GM12892 (cell line): ENCODE measurements at places on chromosomes 16 and 17.

DNA sequence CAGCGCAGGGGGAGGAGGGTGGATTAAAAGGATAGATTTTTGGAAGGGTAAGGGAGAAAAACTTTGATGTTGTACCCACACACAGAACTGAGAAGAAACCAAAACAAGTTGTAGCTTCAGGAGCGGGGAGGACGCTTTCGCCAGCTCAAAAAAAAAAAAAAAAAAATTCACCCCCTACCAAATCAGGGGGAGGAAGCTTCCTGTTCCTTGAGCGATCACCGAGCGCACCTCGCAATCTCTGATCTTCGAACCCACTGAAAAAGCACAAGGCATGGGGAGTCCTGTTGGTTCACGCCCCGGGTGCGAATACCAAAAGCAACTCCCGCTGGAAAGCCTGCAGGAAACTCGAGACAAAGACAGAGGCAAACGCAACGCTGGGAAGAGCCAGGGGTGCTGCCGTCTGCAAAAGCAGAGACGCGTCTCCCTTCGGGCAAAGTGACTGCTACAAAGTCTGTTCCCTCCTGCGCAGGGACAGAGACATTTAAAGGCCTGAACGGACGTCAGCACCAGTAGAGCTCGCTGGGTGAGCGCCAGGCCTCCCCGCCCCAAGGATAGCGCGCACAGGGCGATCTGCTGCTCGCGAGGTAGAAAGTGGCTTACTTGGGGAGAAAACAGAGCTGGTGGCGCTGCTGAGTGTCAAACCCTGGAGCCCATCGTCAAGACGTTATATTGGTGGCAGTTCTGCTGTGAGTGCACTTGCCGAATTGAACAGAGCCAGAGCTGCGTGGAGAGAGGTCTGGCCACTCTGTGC lies 190.4 kb downstream of the USP22 start:
- no peak for DNase-seq

- peak; percentile 77 for DNase-seq
These were observed at the start of gene ABCC1 for GRCh38 chr16:15949210-15950160. Gene ABCC1 (plus strand): TSS chr16:15949616. CDS start chr16:15949752, 136 bp downstream.

GRCh38 chr16:57289391-57290257 lies 5.2 kb upstream of the PLLP start:
- no peak for DNase-seq

DNA sequence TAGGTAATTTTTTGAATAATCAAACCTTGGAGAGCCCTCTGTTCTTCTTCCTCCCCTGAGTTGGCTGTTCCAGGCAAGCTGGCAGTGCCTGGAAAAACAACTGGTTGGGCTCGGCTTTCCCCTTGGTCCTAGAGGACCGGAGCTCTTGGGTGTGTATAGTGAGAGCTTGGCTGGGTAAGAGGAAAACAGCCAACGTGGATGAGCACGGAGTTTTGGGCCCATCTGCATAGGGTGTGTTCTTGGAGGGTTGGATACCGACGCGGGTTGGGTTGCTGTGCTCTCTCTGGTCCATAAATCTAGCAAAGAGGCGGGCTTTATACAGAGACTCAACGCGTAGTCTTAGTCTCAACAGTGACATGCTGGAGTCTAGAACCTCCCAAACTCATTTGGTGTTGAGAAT lies 23.2 kb downstream of the ITGB3 start:
- DNase-seq, result no peak

DNA sequence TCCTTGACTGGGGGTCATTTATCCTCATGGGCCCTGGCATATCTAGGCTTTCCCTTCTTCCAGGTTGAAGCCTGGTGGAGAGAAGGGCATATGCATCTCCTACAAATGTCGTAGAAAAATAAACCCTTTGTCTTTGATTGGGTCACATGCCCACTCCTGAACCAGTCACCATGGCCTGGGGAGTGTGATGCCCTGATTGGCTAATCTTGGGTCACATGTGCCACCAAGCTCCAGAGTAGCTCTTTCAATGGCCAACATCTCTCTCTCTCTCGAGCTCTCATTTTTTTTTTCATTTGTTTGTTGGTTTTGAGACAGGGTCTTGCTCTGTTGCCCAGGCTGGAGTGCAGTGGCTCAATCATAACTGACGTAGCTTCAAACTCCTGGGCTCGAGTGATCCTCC lies 5.6 kb upstream of the XPO6 start:
- DNase-seq, result no peak

- DNase-seq, result no peak
These were observed 130.3 kb downstream of the TANGO6 start for GRCh38 chr16:68973611-68974120.

DNA sequence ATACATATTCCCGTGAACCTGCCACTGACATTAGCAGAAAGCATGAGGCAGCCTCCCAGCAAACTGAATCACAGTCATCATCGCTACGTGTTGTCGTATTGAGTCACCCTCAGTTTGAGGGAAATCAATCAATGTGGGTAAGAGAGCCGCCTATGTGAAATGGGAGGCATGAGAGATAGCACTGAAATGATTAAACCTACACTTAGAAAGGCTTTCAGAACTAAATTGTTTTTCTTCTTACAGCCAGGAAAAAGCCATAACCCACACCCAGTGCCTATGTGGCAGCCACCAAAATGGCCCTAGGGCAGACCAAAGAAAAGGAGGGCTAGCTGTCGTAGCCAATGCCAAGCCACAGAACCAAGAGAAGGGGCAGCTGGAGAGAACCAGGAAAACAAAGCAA lies 90.5 kb downstream of the ADAMTS18 start:
- no peak for DNase-seq

DNA sequence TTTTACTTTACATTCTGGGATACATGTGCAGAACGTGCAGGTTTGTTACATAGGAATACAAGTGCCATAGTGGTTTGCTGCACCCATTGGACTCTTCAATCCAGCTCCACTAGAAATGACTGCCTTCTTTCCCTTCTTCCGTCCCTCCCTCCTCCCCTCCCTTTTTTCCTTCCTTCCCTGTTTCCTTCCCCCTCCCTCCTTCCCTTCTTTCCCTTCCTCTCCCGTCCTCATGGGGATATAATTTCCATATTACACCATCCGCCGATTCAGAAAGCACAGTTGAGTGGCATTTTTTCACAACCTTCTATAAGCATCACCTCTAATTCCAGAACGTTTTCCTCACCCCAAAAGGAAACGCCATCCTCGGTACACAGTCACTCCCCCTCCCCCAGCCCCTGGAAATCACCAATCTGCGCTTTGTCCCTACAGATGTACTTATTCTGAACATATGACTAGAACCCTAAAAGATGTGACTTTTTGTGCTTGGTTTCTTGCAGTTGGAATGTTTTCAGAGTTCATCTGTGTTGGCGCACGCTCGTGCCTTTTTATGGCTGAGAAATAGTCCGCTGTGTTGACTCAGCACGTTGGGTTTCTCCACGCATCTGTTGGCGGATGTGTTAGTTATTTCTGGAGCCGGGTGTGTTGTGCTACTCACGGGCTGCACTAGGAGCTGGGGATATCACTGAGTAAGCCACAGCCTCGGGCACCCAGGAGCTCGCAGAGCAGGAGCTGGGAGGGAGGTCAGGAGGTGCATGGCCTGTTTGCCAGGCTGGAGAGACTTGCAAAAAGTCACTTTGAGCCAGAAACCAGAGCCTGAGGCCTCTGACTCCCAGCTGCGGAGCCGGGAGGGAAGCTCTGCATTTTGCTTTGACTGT lies 336.4 kb downstream of the SEC14L1 start:
- no peak for DNase-seq

GRCh38 chr17:31313982-31314781 lies at the start of gene EVI2B:
Gene EVI2B (minus strand): TSS chr17:31314054. CDS start chr17:31305609, 8,445 bp downstream.
- no peak for DNase-seq

DNA sequence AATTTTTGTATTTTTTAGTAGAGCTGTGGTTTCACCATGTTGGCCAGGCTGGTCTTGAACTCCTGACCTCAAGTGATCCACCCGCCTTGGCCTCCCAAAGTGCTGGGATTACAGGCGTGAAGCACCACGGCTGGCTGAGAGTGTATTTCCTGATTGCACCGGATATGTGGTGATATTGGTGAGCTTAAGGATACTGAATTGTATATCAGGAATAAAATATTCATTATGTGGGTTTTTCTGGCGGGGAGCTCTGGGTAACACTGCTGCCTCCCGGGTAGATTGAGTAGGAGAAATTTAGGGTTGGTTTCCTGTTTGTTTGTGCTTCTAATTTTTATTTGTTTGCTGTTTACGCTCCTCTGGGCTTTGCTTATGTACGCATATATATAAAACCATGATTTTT lies 7.7 kb upstream of the TMEM98 start:
- no peak for DNase-seq

DNA sequence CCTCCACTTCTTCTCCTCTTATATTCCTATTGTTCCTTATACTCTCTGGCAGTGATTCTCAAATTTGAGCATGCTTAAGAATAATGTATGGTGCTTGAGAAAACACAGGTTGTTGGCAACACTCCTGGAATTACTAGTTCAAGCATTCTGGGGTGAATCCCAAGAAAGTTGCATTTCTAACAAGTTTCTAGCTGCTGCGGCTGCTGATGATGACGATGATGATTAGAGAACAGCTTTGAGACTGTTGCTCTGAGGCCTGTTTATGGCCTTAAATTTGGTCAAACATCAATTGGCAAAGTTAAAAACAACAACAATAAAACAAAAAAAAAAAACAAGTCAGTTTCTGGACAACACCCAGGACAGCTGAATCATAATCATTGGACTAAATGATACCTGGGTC lies 961.9 kb downstream of the CDH11 start:
- DNase-seq, result no peak

DNA sequence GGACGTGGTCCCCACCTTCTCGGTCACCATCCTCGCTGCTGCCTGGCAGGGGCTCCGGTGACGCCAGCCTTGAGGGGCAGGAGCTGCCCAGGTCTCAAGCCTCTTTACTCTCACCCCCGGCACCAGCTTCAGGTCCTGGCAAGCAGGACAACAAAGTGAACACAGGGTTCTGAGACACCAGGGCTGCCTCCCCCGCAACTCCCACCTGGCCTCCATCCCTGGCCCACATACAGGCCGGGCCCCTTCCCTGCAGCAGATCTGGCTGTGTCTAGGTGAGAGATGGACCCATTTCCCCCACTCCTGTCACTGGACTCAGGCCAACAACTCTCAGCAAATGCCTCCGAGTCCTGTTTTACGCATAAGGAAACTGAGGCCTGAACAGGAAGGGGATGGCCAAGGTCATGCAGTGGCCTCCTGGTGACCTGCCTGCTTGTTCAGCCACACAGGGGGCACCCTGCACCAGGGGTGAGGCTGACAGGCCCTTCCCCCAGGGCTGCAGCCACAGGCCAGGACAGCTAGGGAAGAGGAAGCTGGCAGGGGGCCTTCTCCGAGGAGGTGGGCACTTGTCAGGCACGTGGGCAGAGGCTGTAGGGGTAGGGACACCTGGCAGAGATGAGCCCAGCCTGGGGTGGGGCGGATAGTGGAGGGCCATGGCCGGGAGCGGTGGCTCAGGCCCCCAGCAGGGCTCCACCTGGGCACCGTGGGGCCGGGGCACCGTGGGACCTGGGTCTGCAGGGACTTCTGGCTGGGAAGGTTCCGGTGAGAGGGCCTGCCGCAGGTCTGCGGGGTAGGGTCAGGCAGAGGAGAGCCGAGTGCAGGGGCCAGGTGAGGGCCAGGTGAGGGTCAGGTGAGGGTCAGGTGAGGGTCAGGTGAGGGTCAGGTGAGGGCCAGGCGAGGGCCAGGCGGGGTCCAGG lies 46.7 kb upstream of the PVALEF start:
- no peak for DNase-seq

- no peak for DNase-seq
These were observed 186.4 kb downstream of the BCAS3 start for GRCh38 chr17:60863892-60864707.

DNA sequence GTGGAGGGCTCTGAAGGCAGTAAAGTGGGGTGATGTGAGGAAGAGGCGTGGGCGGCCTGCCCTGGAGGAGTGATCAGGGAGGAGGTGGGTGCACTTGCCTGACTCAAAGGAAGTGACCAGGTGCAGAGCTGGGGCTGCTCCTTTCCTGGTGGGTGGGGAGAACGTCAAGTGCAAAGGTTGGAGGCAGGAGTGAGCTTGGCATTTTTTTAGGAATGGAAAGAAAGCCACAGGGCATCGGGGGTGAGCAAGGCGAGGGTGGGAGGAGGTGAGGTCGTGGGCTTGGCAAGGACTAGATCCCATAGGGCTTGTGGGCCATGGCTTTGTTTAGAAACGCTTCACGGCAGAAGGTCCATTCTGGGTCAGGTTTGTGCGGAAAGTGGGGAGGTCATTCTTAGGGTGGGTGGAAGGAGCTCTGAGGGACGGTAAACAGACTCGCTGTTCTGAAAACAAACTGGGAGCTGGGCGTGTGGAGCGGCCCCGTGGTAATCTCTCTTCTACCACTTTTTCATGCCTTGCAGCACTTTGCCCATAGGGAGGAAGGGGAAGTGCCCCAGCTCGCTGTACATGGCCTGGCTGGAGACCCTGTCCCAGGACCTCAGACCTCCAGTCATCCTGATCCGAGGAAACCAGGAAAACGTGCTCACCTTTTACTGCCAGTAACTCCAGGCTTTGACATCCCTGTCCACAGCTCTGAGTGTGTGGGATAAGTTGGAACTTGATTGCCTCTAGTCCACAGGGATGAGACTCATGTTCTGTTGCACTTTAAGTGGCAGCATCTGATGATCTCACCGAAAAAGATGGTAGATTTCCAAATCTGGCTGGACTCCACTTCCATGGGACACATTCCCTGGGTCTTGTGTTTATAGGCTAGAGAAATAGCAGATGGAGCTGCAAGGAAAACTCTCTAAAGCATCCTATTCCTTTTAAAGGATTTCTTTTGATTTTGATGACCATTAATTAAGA lies 18.9 kb upstream of the HERPUD1 start:
- DNase-seq, result no peak

- no peak for DNase-seq
These were observed 3.3 kb downstream of the PGAP3 start for GRCh38 chr17:39684369-39685192.

DNA sequence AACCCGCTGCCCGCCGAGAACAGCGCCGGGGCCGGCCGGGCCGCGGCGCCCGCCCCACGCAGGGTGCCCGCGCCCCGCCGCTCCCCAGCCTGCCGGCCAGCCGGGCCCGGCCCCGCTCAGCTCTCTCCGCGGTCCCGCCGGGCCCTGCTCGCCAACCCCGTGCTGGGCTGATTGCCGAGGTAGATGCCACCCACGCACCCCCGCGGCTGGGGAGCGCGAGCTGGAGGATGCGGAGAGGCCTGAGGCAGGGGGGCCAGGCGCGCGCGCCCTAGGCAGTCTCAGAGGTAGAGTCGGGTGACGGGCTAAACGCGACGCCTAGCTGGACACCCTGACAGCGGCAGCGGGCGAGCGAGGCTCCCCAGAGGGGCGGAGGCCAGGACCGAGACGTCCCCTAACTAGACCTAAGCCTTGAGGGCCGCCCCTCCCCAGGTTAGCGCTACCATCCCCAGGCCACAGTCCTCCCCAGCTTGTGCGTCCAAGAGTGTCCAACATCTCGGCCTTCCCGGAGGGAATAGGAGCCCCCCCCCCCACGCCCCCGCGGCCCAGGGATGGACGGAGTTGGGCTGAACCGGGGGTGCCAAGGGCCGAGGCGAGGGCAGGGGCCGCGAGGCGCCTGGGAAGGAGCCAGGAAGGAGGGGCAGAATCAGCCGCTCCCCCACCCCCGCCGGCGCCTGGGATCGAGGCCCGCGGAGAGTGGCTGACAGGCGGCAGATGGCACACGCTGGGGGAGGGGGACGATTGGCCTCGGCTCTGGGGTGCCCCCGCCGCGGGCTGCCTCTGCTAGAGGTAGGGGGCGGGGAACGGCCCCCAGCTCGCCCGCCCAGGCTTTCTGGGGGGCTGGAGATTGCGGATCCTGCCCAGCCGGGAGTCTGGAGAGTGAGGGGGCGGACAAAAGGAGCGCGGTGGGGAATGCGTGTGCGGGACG lies 2.5 kb upstream of the ZNF423 start:
- no peak for DNase-seq

GRCh38 chr16:27232061-27232900 lies 29.0 kb downstream of the KDM8 start:
- no peak for DNase-seq
